Fibroblast of skin of back (primary cell): ENCODE measurements at places on chromosomes 6 and 20.

- no peak for DNase-seq
These were observed 640 bp downstream of the NFS1 start for GRCh38 chr20:35698298-35699126.

- DNase-seq = peak; percentile 72
These were observed 20.3 kb downstream of the TRAF3IP2 start for GRCh38 chr6:111585241-111585973.

GRCh38 chr6:46704562-46704961, 16.9 kb downstream of the TDRD6 start:
- DNase-seq = peak; percentile 2

DNA sequence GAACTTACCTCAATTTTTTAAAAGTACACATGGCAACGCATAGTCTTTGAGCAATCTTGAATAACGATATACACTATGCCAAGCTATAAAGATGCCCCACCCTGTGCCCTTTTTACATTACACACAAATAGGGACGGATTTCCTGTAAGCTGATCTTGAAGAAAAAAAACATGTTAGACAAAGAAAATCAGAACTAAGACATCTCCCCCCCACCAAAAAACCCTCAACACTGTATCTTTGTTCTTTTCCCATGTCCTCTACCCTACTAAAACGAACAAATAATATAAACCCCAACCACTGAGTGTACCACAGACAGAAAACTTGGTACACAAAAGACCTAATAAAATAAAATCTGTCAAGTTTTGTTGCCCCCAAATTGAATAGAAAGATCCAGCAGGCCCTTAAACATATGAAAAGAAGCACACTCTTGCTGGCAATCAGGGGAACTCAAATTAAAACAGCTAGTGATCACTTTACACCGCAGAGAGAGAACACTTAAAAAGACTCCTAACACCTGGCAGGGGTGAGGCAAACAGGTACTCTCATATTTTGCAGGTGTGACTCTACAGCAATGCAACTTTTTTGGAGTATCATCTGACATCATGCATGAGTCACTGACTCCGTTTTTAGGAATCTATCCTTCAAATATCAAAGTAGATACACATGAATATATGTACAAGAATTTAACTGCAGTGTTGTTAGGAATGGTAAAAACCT, 29.6 kb downstream of the BACH2 start:
- no peak for DNase-seq

- DNase-seq = no peak
These were observed 56.9 kb downstream of the HAO1 start for GRCh38 chr20:7883309-7883708.

- peak; percentile 15 for DNase-seq
These were observed 86.1 kb upstream of the STMND1 start for GRCh38 chr6:17015551-17016381.

GRCh38 chr20:14979453-14979986, 642.1 kb upstream of the FLRT3 start:
- no peak for DNase-seq

DNA sequence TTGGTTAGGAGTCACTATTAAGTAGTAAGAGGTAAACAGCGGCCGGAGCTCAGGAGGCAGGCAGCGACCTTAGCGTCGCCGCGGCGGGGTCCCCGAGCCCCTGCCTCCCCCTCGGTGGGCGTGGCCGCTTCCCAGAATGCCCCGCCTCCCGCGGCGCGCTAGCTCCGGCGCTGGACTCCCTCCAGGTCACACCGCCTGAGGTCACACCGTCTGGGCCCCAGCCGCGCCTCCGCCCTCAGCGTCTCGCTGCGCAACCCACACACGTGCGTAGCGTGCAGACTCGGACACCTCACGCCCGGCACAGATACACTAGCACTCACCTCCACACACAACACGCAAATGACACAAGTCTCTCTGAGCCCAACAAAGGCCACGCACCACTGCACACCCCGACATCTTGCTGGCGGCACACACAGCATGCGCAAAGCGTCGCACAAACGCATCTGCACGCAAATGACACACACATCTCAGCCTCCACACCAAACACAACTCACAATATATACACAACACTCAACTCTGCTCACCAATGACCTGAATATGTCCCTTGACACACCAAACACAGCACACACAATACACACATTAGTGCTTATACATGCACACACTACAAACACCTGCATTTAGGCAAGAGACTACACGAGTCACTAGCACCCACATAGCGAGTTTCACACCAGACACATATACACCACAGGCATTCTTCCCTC, 17.6 kb upstream of the CDKN1A start:
- no peak for DNase-seq

DNA sequence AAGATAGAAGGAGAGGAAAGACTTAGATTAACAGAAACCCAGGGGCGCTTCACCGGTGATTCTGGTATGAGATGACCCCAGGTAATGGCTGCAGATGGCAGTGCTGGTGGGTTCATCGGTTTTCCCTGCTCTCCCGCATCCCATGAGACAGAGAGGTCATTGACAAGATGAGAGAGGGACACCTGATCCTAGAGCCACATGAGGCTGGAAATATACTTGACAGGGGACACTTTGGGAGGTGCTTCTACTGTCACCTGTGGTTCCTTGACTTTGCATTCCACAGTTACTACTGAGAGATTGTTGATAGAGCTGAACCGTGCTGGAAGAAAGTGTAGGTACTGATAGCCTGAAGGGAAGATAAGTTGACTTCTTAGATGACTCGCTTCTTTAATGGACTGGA, 74.3 kb downstream of the SYNDIG1 start:
- no peak for DNase-seq

DNA sequence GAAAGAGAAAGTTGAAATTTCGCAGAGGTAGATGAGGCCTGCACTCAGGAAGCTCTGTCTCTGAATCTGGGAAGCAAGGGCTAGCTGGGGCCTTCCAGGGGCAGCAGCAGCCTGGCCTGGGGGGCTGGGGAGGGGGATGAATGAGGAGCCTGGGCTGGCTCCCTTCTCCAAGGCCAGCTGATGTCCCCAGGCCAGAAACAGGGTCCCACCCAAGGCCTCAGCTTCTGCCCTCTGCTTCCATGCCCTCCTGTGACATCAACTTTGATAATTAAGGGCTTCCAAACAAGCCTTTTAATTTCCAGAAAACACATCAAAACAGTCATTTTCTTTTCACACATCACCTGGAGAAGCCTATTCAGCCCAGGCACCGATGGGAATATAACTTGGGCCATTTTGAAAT, 15.4 kb downstream of the TFAP2A start:
- no peak for DNase-seq

DNA sequence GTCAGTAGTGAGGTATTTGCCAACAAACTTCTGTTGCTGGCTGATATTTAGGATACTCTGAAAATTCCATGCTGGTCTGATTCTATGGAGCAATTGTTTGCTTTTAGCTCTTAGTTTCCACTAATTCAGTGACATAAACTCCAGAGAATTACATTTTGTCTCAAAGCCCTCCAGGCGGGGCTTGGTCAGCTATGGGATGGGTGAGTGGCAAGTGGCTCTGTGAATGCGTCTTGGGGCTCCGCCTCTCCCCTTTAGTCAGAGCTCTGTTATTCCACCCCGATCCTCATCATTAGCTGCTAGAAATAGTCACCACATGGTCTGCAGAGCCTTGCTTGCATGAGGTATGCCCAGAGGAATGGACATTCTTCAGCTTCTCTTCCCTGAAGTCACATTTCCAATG, 540.6 kb downstream of the QKI start:
- DNase-seq = peak; percentile 96

GRCh38 chr6:36865835-36866234, 8.8 kb downstream of the PPIL1 start:
- DNase-seq = no peak

GRCh38 chr20:1390581-1391403, 2.1 kb downstream of the FKBP1A start:
- no peak for DNase-seq

DNA sequence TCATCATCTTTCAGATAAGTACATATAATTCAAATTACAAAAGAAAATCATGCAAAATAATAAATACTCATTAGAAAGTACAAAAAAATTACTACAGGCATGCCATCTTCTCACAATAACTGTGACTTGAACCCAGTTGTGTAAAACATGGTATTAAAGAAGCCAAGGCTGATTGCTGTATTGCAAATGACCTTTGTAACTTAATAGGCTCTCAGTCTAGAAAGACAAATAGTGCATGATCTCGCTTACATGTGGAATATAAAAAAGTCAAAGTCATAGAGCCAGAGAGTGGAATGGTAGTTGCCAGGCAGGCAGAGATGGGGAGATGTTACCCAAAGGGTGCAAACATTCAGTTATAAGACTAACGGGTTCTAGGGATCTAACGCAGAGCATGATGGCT, 626.1 kb downstream of the COL12A1 start:
- DNase-seq = no peak

DNA sequence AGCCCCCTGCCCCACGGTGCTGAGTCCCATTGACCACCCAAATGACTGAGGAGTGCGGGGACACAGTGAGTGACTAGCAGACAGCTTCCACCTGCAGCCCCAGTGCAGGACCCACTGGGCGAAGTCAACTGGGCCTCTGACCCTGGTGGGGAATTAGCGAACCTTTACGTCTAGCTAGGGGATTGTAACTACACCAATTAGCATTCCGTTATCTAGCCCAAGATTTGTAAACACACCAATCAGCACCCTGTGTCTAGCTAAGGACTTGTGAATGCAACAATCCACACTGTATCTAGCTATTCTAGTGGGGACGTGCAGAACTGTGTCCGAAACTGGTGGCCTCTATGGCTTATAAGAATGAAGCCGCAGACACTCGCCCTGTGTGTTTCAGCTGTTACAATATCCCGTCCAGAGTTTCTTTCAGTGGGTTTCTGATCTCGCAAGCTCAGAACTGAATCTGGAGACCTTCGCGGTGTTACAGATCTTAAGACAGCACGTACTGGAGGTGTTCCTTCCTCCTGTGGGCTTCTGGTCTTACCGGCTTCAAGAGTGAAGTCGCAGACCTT, 21.1 kb upstream of the GMPR start:
- no peak for DNase-seq

GRCh38 chr20:32764005-32764960, 2.1 kb downstream of the DNMT3B start:
- DNase-seq = no peak

- DNase-seq = no peak
These were observed 24.1 kb downstream of the HM13 start for GRCh38 chr20:31538326-31538725.

GRCh38 chr20:64160526-64161355, 3.5 kb upstream of the MYT1 start:
- no peak for DNase-seq

DNA sequence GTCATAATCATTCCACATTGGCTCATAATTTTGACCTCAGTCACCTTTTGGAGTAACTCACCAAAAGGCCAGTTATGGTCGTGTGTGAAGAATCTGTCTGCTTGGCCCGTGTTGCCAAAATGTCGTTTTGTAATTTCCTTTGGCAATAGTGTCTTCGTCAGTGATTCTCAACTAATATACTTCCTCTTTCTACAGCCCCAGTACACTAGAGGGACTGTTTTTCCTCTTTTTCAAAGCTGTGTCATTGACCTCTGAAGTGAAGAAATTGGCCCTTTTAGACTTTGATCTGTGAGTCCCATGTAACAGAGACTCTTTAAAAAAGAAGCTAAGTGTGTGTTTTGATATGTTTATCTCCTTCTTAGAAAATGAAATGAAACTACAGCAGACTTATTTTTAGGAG, 5.2 kb downstream of the FOXO3 start:
- DNase-seq = peak; percentile 67

DNA sequence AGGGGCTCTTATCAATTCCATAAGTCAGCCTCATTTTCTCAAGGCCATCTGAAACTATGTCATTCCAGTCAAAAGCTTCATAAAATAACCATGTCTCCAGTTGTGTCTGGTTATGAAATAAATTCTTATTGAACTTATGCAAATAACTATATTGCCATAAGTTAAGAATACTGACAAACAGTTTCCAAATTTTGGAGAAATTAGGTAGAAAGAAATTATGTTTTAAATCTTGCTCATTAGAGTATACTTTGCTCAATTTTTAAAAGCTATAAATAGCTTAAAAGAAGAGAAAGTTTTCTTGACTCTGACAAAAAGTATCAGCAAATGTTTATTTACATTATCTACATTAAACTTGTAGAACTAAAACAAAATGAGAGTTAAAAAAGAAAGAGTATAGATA, 63.0 kb upstream of the MRAP2 start:
- DNase-seq = no peak

DNA sequence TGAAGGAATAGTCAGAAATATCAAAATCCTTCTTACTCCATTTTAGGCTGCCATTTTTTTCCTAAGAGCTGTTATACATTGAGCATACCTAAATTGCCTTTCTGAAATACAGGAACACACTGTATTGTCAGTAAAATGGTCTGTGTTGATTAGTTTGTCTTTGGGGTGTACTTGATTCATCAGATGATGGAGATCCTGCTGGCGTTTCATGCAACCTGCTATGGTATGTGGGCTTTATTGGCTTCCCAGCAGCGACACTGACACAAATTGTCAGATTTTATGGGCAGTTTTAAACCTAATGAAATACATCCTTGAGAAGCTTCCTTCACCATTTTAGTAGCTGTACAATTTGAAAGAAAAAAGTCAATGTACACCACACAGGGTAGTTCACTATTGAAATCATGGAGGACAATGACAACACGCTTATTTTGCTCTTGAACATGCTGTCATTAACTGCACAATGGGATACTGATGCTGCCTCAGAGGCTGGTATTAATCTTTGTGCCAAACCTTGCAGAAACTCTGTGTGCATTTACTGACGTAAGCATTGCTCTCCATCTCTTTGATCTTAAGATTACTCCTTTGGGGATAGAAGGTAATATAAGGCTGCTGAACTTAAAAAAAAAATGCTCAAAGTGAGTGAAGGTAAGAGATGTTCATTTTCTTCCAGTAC, 124.9 kb downstream of the LAMA2 start:
- no peak for DNase-seq

- DNase-seq = peak; percentile 65
These were observed 29.4 kb downstream of the LRP11 start for GRCh38 chr6:149834513-149835481.

- DNase-seq = peak; percentile 60
These were observed 178.4 kb upstream of the SUPT3H start for GRCh38 chr6:45555981-45556771.

GRCh38 chr6:38714239-38715015, 684 bp upstream of the DNAH8 start:
- DNase-seq = no peak

GRCh38 chr6:144657691-144658090, 372.6 kb downstream of the UTRN start:
- peak; percentile 78 for DNase-seq

- no peak for DNase-seq
These were observed 50.2 kb upstream of the CHRNA4 start for GRCh38 chr20:63411151-63411897.

DNA sequence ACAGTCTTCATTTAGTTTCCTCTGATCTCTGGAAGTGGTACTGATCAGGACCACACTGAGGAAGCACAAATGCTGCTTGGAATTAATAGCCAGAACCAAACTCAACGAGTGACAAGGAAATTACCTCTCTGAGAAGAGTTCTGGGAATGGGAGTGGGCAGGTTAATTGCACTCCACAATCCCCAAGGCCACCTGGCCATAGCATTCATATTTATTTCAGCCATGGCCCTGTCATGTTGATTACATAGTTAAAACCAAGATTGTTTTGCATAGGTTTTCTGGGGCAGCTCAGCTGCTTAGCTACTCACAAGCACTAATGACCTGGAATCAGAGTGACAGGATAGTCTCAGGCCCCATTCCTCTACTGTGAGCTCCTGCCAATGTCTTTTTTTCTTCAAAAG, 230.2 kb upstream of the RIMS1 start:
- no peak for DNase-seq
